Activated naive CD4-positive, alpha-beta T cell treated with Interleukin-2 at 50 U/mL for 16 hours (primary cell): ENCODE measurements at places on chromosomes 13 and 19.
A peak's percentile ranks its signal among the peaks of the same experiment; 100 is the strongest.

- DNase-seq, result peak; percentile 18
These were observed 20.1 kb downstream of the SLC27A1 start for GRCh38 chr19:17490411-17490810.

GRCh38 chr13:39209731-39210531 lies 171.7 kb downstream of the NHLRC3 start:
- DNase-seq, result no peak

DNA sequence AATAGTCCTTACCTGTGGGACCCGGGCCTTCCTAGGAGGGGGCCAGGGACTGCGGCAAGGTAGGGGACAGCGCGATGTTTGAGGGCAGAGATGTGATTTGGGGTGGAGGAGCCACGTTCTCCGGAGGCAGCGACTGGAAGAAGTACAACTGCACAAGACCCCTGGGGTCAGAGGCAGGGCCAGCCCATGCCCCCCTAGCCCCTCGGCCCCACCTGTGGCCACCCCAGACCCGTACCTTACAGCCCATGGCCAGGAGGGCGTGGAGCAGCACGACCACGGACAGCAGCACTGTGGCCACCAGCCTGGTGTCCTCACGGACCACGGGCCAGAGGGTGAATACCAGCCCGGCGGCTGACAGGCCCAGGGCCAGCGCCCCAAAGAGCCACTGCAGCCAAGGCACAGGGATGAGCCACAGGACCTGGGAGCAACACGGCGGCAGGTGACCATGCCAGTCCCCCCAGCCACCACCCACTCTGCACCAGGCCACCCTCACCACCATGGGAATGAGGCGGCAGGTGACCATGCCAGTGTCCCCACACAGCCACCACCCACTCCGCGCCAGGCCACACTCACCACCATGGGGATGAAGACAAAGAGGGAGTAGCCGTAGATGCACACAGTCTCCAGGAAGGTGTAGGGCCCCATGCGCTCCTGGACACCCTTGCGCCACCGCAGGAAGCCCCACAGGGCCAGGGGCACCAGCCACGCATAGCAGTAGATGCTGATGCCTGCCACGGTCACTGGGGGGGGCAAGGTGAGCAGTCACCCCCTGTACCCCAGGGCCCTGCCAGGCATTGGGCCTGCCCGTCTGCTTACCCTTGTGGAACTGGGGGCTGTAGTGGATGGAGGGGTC lies 5.0 kb downstream of the YIPF2 start:
- no peak for DNase-seq

DNA sequence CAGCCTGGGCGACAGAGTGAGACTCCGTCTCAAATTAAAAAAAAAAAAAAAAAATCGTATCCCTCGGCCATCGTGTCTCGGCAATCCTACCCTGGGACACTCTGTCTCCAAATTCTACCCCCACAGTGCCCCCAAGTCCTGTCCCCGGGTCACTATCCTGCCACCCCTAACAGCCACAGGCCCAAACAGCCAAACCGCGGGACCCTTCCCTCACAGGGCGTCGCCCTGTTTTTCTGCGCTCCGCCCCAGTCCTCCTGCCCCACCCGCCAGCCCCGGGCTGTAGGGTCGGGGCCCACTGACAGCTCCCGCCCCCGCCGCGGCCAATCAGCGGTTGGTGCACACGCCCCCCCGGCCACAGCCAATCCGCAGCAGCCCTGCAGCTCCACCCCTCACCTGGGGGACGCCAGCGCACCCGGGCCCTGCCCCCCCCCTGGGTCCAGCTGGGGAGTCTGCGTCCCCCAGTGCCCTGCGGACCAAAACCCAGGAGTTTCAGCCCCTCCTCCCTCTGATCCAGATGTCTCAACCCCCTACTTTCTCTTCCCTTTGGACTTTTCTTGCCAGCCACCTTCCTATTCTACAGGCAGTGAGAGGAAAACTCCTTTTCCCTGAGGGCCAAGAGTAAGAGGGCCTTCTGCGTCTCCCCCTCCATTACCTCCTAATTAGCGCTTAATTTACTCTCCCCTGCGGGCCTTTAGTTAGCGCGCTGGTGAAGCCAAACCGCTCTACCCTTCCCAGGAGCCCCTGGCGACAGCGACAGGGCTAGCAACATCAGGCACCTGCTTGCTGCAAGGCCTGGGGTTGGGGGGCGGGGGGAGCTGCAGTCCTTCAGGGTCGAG lies 1.5 kb upstream of the BCAT2 start:
- DNase-seq, result peak; percentile 65
